Nephron progenitor cell (in vitro differentiated cells): ENCODE measurements at places on chromosomes 2 and 18.

DNA sequence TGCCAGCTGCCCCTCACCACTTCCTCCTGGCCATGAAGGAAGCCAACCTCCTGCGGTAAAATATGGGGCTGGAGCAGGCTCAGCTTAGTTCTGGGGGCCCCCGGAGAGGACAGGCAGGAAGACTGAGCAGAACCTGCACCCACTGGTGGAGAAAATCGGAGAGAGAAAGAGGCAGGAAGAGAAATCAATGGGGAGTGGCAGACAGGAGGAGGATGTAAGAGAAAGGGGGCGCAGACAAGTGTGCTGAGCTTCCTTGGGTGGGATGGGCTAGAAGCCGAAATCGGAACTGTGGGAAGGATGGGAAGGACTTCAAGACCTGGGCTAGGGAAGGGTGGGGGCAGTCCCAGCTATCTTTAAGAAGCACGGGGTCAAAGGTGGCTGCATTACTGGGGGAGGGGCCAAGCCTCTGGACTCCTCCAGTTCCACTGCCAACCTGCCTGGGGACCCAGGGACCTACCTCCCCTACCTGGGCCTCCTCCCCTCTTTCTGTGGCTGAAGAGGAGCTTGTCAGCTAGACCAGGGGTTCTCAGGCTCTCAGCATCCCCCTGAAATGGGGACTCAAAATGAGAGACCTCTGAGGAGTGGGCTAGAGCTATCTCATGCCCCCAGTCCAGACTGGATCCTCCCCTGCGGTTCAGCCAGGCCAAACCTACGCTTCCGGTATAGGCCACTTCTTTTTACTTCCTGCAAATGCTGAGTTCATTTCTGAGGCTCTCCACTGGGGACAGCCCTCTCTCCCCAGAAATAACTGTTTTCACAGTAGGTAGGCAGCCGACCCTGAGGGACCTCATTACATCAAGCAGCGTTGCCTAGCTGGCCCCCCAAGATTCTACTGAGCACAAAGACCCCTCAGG lies 33.6 kb upstream of the B3GNT7 start:
- H3K4me1 ChIP-seq = peaks cover 48% of the 10 kb centered on the region
- no peak overlapping the region for H3K4me3 ChIP-seq
- no peaks in the 10 kb centered on the region for H3K27me3 ChIP-seq
- DNase-seq = no peak

GRCh38 chr18:3715231-3716080 lies 265.5 kb downstream of the TGIF1 start:
- no peak overlapping the region for H3K4me3 ChIP-seq
- H3K36me3 ChIP-seq = no peaks in the 10 kb centered on the region
- peaks cover 3% of the 10 kb centered on the region for H3K27me3 ChIP-seq
- H3K27ac ChIP-seq = no peak overlapping the region

DNA sequence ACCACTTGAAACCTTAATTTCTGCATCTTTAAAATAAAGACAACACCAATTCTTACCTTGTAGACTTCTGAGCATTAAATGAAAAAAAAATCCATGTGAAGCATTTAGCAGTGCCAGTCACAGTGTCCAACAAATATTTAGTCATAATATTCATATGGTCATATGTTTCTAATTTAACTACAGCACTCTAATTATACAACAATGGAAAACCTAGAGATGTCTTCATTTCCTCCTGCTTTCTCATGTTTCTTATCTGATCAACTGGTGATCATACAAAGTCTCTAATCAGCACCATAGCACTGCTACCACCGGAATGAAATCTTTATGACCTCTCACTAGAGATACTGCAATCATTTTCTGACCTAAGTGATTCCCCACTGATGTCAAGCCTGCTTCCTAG lies 10.2 kb upstream of the SCN3A start:
- no peaks in the 10 kb centered on the region for H3K4me1 ChIP-seq
- DNase-seq = no peak
- peaks cover 3% of the 10 kb centered on the region for H3K27me3 ChIP-seq
- no peak overlapping the region for H3K4me3 ChIP-seq

DNA sequence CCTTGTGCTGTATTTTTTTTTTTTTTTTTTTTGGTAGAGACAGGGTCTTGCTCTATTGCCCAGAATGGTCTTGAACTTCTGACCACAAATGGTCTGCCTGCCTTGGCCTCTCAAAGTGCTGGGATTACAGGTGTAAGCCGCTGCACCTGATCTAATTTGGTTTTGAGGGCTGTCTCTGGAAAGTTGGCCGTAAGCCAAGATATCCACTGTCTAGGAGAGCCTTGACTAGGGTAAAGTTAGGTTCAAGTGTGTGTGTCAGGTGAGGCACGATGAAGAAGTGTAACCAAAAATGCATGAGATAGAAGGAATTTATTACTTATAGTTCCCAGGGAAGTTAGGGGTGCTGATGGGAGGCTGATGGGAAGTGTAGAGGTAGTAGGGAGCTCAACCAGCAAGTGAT lies 46.7 kb downstream of the INO80C start:
- H3K36me3 ChIP-seq = no peaks in the 10 kb centered on the region
- no peak overlapping the region for H3K27ac ChIP-seq
- H3K4me3 ChIP-seq = no peak overlapping the region
- peaks cover 21% of the 10 kb centered on the region for H3K4me1 ChIP-seq
- peaks cover 14% of the 10 kb centered on the region for H3K27me3 ChIP-seq

DNA sequence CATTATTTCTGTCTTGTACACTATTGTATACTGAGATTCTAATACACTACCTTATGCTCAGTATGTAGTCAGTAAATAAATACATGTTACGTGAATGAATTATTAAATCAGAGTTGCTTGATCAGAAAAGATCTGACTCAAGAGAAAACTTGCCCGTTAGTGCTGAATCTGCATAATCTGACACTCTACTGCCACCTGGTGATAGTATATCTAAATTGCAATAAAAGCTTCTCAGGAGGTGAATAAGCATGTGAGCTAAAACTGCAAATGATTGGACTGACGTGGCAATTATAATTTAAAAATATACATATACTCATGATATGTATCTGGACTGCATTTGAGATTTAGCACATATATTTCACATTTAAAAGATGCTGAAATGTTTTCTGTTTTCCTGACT lies 70.4 kb downstream of the KIAA1328 start:
- peaks cover 9% of the 10 kb centered on the region for H3K36me3 ChIP-seq
- H3K4me1 ChIP-seq = peaks cover 7% of the 10 kb centered on the region
- H3K4me3 ChIP-seq = no peak overlapping the region
- no peak for DNase-seq
- H3K27me3 ChIP-seq = no peaks in the 10 kb centered on the region

- H3K4me3 ChIP-seq = no peak overlapping the region
- no peaks in the 10 kb centered on the region for H3K27me3 ChIP-seq
- DNase-seq = peak; percentile 20
- peaks cover 36% of the 10 kb centered on the region for H3K36me3 ChIP-seq
- peak overlapping the region; percentile 98 for H3K27ac ChIP-seq
These were observed 38.8 kb downstream of the CENPO start for GRCh38 chr2:24832073-24832461.

GRCh38 chr2:127650041-127650784 lies 4.3 kb downstream of the GPR17 start:
- H3K27ac ChIP-seq = no peak overlapping the region
- peaks cover 5% of the 10 kb centered on the region for H3K27me3 ChIP-seq
- no peak overlapping the region for H3K4me3 ChIP-seq
- DNase-seq = no peak
- H3K36me3 ChIP-seq = no peaks in the 10 kb centered on the region
- H3K4me1 ChIP-seq = peaks cover 37% of the 10 kb centered on the region

- no peak for DNase-seq
- no peak overlapping the region for H3K4me3 ChIP-seq
- no peak overlapping the region for H3K27ac ChIP-seq
- H3K4me1 ChIP-seq = peaks cover 14% of the 10 kb centered on the region
- no peaks in the 10 kb centered on the region for H3K36me3 ChIP-seq
These were observed 153.7 kb upstream of the KCTD1 start for GRCh38 chr18:26702086-26702485.

DNA sequence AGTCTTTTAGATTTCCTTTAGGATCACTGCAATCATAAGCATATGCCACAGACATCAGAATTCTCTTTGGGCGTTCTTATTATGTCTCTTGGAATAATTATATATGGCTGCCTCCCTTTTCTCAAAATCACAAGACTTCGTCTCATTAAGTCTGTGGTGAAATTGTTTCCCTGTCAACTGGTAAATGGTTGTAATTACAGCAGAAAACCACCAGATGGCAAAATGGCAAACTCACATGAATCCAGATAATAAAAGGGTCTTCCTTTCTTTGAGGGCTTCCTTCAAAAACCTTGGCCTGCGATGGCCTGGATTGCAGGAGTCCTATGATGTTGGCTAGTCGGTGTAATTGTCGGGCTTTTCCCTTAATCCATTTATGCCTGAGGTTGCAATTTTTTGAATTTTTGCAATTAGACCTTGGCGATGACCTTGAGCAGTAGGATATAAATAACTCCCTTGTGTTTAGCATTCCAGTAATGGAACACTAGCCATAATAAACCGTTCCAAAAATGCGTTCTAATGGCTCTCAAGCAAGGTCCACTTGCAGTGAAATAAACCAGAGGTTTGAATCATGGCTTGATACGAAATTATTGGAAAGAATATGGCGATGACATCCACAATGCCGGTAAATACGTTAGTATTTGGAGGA lies 656.4 kb downstream of the MBD2 start:
- no peak overlapping the region for H3K4me3 ChIP-seq
- no peaks in the 10 kb centered on the region for H3K36me3 ChIP-seq
- no peaks in the 10 kb centered on the region for H3K4me1 ChIP-seq

GRCh38 chr2:198343471-198343870 lies 539.1 kb downstream of the PLCL1 start:
- no peak overlapping the region for H3K27ac ChIP-seq
- H3K4me1 ChIP-seq = no peaks in the 10 kb centered on the region
- H3K4me3 ChIP-seq = no peak overlapping the region
- no peaks in the 10 kb centered on the region for H3K36me3 ChIP-seq
- no peaks in the 10 kb centered on the region for H3K27me3 ChIP-seq

DNA sequence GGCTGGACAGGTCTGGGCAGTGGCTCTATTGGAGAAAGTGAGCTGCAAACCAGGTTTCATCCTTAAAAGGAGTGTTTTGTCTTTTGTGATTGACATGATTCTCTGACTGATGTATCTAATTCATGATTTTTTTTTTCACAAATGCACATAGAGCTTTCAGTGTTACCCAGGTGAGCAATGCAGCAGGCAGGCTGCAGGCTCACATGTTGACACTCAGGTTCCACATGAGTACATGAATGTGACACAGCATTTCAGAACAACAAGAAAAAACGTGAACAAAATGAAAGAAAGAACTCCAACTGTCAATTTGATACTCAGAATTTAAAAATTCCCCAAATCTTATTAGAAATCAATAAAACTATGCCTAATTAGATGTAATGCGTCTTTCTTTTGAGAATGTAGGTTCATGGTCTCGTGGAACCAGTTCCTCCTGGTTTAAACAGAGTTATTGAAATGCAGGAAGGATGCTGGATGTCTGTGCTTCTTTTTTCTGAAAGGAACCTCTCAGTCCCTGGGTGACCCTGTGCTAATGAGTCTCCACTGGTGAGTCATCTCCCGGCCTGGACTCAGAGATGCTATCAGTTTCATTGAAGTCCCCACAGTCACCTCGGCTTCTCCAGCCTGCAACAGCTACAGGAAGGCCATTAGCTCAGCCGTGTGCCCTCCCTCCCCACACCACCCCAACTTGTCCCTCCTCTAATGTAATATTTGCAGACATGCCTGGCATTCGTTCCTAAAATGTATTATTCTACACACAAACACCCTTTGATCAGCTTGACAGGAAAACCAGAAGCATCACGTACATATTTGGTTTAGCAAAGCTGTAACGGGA lies 430.4 kb downstream of the LPIN1 start:
- H3K4me1 ChIP-seq = peaks cover 30% of the 10 kb centered on the region
- H3K4me3 ChIP-seq = no peak overlapping the region
- H3K36me3 ChIP-seq = no peaks in the 10 kb centered on the region
- H3K27ac ChIP-seq = no peak overlapping the region
- no peak for DNase-seq

DNA sequence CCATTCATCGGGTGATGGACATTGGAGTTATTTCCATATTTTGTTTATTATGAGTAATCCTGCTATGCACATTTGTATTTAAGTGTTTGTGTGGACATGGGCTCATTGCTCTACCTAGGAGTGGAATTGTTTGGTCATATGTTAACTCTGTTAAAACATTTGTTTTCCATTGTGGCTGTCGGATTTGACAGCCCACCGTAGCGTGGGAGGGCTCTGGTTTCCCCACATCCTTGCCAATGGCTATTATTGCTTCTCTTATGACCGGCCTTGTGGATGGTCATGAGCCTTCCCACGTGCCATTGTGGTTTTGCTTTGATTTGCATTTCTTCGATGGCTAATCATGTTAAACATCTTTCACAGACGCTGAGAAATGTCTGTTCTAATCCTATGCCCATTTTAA lies 92.0 kb downstream of the ZNF236 start:
- no peaks in the 10 kb centered on the region for H3K27me3 ChIP-seq
- DNase-seq = no peak
- no peaks in the 10 kb centered on the region for H3K4me1 ChIP-seq
- H3K4me3 ChIP-seq = no peak overlapping the region
- H3K36me3 ChIP-seq = peaks cover 30% of the 10 kb centered on the region
- H3K27ac ChIP-seq = no peak overlapping the region

DNA sequence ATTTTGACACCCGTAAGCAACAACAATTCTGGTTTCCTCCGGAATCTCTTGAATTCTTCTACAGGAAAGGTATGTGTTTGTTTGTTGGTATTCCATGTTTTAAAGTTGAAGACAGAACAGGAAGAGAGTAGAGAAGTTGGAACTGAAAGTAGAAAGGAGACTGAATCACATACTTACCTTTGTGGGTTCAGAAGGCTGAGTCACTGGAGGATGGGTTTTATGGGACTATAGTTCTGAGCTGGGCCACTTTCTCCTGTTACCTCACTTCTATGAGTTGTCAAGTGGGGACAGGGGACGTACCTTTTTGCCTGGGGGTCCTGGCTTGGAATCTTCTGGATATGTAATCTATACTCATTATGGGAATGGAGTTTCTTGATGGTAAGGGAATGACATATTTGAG lies 40.9 kb downstream of the KDM3A start:
- H3K4me1 ChIP-seq = no peaks in the 10 kb centered on the region
- peak overlapping the region; percentile 53 for H3K27ac ChIP-seq
- H3K36me3 ChIP-seq = peaks cover 97% of the 10 kb centered on the region
- no peak overlapping the region for H3K4me3 ChIP-seq

- no peak overlapping the region for H3K4me3 ChIP-seq
- DNase-seq = no peak
- H3K27ac ChIP-seq = no peak overlapping the region
- H3K27me3 ChIP-seq = no peaks in the 10 kb centered on the region
These were observed 7.9 kb upstream of the ERMN start for GRCh38 chr2:157333304-157334047.

DNA sequence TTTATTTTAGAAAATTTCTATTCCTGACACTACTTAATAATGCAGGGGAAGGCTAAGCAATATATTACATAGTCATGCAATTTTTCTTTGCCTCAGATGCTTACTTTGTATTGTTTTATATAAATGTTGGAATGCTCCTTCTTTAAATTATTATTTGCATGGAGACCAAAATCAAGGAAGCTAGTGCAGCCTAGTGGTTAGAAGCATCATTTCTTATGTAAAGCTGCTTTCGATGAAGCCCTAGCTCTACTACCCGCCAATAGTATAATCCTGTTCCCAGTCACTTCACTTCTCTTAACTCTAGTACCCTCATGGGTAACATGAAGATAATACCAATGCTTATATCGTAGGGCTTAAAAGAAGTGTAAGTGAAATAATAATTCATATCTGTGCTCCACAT lies 198.9 kb downstream of the LRATD1 start:
- no peak overlapping the region for H3K27ac ChIP-seq
- no peaks in the 10 kb centered on the region for H3K27me3 ChIP-seq
- peaks cover 4% of the 10 kb centered on the region for H3K4me1 ChIP-seq
- no peak overlapping the region for H3K4me3 ChIP-seq
